Endothelial cell (in vitro differentiated cells): ENCODE measurements at places on chromosomes 16 and 17. TPM values are rescaled to one million over a fixed set of nuclear protein-coding genes. Genes with fewer than 3 reads are reported as not detected.

DNA sequence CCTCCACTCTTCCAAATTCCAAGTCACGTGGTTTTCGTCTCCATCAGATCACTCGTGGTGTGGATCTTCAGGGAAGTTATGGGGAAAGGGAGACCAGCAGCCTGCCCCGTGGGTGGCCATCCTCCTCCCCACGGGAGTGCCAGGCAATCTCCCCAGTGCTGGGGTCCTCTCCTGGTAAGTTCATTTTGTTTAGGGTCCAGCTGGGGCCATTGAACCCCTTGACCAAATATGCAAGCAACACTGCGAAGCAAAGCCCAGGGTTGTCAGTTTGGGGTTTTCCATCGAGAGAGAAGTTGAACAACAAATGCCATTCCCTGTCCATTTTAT is 4.1 kb upstream of the LCMT1 start:
- DNase-seq = no peak

The CCDC200 gene
- total RNA-seq = not detected

The SDR42E2 gene
- 0.10 TPM for total RNA-seq

The ABCA9 gene
- total RNA-seq = 0.23 TPM

DNA sequence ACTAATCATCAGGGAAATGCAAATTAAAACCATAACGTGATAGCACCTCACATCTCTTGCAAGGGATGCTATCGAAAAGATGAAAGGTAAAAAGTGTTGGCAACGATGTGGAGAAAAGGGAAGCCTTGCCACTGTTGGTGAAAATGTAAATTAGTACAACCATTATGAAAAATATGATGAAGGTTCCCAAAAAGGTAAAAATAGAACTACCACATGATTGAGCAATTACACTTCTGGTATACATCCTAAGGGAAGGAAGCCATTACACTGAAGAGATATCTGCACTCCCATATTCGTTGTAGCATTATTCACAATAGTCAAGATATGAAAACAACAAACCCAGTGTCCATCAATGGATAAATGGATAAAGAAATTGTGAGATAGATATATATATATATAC is 21.5 kb downstream of the ABCA10 start:
- no peak for DNase-seq
